Right ventricle myocardium superior (tissue), 1 donor: ENCODE measurements at places on chromosomes 4 and X.

GRCh38 chrX:40439625-40440532 lies 140.9 kb upstream of the ATP6AP2 start:
- DNase-seq, result no peak

GRCh38 chrX:129553619-129554288 lies 13.7 kb downstream of the OCRL start:
- DNase-seq, result no peak

- DNase-seq, result no peak
These were observed 114.5 kb upstream of the RBPJ start for GRCh38 chr4:26206339-26206738.

DNA sequence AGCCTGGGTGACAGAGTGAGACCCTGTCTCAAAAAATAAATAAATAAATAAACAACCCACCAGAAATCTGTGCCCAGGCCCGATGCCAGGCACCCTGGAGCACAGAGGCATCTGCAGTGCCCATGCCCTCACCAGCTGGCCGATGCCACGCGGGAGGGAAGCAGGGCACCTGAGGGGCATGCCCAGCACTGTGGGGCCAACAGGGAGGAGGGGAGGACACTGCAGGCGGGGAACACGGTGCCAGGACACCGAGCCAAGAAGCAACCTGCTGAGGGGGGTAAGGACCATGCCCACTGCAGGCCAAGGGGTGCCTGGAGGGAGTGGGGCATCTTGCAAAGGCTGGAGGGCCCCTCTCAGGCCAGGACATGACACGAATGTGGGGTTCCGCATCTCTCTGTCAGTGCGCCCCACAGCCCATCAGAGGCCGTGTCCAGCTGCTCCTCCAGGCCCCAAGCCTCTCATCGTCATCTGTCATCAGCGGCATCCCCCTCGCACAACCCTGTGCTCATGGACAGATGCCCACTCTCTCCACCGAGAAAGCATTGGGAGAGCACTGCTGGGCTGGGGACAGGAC lies 13.3 kb upstream of the DUSP9 start:
- no peak for DNase-seq

DNA sequence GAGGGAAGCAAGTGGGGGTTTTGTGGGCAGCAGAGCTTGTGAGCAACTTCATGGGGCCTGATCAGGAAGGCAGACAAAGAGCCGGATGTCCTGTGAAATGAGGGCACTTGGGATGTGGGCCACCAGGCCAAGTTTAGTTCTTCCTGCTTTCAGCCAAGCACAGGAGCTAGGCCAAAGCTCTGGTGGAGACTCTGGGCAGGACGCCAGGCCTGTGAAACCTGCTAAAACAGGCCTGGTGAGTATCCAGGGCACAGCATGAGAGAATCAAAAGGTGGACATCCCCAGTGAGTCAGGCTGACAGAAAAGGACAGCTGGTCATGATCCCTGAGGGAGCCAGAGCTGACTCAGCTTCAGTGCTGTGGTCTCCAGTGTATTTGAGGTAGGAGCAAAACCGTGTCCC lies 95.7 kb downstream of the NPNT start:
- DNase-seq, result peak; percentile 92

DNA sequence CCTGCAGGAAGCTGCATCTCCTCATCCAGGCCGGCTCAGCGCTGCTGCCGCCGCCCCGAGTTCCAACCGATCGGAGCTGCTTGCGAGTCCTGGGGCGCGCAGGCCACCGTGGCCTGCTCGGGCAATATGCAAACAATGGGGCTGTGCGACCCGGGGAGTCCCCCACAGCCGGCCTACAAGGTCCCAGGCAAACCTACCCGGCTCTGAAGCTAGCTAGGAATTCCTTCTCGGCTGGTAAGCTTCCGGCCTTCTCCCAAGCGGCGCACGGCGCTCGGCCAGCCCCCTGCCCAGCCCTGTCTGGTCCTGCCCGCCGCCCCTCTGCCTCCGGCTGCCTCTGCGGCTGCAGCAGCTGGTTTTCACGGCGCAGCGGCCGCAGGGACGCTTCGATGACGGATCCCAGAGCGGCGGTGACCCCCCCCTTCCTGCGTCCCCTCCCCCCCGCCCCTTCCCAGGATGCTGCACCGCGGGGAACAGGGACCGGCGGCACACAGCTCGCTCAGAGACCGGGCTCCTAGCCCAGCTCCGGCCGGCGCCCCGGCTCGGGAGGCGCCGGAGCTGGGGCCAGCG lies 59.4 kb downstream of the TSC22D3 start:
- DNase-seq, result peak; percentile 45
